ENCODE measurements at places on chromosomes 3 and 15.
A peak's percentile ranks its signal among the peaks of the same experiment; 100 is the strongest.

DNA sequence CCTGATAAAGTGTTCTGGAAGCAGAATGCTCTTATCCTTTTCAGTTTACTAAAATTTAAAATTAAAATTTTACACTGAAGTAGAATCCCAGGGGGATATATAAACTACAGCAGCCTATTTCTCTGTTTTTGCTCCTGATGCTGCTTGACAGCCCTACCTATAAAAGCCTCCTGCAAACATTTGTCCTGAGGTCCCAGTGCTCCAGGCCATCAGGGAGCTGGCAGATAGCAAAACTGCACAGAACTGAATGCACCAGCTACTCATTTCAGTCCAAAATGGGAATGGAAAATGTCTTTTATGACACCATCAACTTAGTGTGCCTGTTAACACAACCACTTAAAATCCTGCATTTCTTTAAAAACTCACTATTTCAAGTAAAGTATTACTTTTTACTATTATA, 50.1 kb downstream of the FRMD5 start:
- no peak for DNase-seq

- no peak for DNase-seq
Observed at GRCh38 chr3:31253782-31254181, 278.9 kb upstream of the STT3B start.

GRCh38 chr3:31291818-31292217, 240.9 kb upstream of the STT3B start:
- no peak for DNase-seq

- DNase-seq = no peak
Observed at GRCh38 chr3:6867269-6867668, 6.4 kb downstream of the GRM7 start.

GRCh38 chr15:57406062-57406772, 29.9 kb downstream of the CGNL1 start:
- no peak for DNase-seq

DNA sequence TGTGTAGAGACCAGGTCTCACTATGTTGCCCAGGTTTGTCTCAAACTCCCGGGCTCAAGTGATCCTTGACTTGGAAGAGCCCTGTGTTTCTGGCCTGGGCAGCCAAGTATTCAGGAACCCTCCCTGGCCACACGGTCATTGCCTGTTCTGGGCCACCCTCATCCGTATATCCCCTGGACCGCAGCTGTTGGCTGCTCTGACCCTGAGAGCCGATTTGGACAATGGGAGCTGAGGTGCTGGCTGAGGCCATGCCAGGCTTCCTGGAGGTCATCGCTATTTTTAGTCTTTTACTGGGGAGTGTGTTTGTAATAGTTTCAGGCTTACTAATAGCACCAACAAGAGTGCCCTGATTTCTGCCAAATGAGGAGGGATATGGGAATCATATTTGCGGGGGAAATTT, 60.7 kb downstream of the ADAMTS7 start:
- DNase-seq = no peak

GRCh38 chr3:128293930-128294329, 140.6 kb downstream of the EEFSEC start:
- DNase-seq = no peak

- DNase-seq = peak; percentile 72
Observed at GRCh38 chr15:75029378-75030022, 6.1 kb downstream of the PPCDC start.
